Activated CD4-positive, alpha-beta T cell treated with anti-CD3 and anti-CD28 coated beads, Interleukin-2, Interleukin-4, amounts not matched to agents 100 ng/mL and 50 ng/mL, durations not matched to agents 16 hours and 8 hours (primary cell): ENCODE measurements at places on chromosomes 16 and 17.

GRCh38 chr16:65545413-65545956 is 423.6 kb upstream of the CDH11 start:
- DNase-seq = no peak

GRCh38 chr17:48543107-48543853 is 1.6 kb downstream of the HOXB2 start:
- DNase-seq = peak; percentile 69

- DNase-seq = no peak
These were observed 160.4 kb downstream of the WWOX start for GRCh38 chr16:78259873-78260272.

DNA sequence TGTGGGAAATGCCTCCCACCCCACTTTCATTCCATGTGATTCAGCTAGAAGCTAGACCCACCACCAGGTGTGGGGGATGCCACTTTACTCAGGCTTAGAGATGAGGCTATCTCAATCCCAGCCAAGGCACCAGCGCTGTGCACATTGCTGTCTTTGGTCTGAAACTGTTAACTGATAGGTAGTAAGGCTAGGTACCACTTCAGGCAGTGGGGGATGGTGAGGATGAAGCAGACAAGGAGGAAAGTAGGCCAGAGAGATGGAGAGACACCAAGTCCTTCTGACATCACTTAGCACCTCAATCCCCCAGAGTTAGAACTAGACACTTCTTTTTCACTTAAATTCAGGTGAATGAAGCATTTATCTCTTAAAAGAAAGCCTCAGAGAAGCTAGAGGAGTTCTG is 35.8 kb downstream of the ADAMTS18 start:
- no peak for DNase-seq

DNA sequence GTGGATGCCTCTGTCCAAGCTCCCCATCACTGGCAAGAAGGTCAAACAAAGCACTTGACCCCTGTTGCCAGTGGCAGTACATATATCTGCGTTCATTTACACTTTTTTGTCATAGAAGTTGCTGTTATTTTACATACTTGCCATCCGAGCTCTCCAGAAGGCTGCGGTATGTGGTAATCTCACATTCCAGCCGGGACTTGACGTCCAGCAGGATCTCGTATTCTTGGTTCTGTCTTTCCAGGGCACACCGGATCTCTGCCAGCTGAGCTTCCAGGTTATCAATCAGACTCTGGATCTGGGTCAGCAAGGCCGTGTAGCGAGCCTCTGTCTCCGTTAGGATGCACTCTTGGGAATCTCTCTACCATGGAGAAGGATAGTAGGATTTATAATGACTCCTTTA is 6.6 kb downstream of the KRT39 start:
- DNase-seq = no peak

GRCh38 chr16:56988161-56988947 is 1.0 kb upstream of the NLRC5 start:
- no peak for DNase-seq

DNA sequence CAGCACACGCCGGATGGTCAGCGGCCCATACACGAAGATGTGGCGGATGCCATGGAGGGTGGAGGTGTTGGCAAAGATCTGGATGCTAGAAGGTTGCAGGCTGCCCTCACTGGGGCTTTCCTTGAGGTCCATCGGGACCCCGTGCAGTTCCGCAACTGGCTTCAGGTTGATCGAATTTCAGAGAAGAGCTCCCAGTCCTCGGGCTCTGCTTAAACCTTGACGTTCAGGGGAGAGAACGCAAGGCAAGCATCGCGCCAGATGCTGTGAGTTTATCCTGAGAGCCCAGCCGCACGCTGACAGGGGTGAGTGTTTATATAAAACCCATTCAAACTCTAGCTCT is 98.7 kb upstream of the CCL2 start:
- no peak for DNase-seq

- DNase-seq = no peak
These were observed 30.8 kb downstream of the BEAN1 start for GRCh38 chr16:66457888-66458287.

GRCh38 chr16:66320774-66321173 is 45.7 kb upstream of the CDH5 start:
- DNase-seq = no peak

DNA sequence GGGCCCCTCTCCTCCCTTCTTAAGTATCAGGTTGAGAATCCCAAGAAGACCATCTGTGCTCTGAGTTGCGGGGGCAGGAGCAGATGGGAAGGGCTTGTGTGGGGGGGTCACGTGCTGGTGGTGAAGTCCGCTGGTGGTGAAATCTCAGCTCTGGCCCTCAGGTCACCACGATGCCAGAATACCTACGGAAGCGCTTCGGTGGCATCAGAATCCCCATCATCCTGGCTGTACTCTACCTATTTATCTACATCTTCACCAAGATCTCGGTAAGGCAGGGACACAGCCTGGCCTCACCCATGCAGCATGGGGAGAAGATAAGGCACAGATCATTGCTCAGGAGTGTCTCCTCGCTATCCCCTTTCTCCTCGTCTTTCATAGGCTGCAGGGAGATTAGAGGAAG is 29.7 kb downstream of the SLC5A11 start:
- no peak for DNase-seq

DNA sequence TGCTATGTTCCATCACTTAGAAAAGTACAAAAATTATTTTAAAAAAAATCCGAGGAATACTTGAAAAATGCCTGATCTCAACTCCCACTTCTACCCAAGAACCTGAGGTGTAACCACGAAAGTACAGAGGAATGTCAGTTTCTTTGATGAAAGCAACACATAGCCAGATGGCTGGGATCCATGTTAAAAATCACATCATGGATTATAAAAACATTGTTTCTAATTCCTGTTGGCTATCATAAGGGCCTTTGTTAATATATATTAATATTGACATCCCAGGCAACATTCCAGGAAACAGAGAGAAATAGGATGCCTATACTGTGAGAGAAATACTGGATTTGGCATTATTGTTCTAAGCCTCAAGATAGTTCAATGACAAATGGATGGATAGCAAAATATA is 115.3 kb downstream of the SKAP1 start:
- DNase-seq = no peak

DNA sequence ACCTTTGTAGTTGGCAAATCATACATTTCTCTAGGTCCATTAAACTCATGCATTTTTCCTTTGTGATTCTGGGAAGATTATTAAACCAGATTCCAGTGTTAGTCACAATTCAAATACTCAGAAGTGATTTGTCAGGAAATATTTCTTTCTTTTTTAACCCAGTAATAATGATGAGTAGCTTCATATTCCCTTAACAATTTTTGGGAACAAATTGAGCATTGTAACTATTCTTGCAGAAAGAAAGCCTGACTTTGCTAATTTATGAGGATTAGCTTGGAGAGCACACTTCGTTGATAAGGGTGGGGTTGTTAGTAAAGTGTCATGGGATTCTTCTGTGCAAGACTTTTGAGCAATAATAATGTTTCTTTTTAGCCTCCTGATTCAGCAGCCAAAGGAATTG is 18.7 kb upstream of the KRT24 start:
- no peak for DNase-seq

DNA sequence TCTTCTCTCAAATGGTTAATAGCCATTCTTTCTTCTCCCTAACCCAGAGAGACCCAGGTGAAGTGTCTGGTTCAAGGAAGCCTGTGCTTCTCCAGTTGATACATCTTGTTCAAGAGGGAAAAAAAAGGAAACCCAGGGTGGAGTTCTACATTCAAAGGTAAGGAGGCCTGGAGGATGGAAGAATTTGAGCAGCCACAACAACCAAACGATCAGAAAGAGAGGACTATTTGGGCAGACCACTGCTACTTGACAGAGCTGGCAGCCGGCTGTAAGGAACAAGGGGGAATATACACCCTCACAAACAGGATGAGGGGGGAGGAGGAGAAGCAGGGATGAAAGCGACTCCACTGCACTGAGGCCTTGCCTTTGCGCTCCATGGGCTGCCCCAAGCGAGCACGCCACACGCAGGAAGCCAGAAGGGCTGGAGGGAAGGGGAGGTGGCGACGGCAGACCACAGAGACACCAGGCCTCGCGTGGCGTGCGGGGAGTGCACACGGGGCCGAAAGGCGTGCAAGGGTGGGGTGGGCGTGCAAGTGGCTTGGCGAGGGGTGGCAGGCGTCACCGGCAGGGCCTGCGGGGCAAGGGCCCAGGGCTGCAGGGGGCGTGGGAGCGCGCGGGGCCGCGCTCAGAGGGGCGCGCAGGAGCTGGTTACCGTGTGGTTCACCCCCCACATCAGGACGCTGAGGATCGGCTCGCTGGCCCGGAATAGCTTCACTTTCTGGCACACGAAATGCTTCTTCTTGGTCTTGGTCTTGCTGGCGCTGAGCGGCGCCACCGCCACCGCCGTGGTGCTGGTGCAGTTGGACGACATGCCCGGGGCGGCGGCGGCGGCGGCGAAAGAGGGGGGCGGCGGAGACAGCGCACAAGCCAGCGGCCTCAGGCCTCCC is 499 bp downstream of the PIP4K2B start:
- DNase-seq = peak; percentile 49
